ENCODE measurements at places on chromosomes 5 and 9.

- DNase-seq = no peak
Measured at GRCh38 chr9:103991698-103992097, 102.4 kb upstream of the SMC2 start.

- DNase-seq = no peak
Measured at GRCh38 chr5:173420108-173420507, 91.9 kb upstream of the STC2 start.

DNA sequence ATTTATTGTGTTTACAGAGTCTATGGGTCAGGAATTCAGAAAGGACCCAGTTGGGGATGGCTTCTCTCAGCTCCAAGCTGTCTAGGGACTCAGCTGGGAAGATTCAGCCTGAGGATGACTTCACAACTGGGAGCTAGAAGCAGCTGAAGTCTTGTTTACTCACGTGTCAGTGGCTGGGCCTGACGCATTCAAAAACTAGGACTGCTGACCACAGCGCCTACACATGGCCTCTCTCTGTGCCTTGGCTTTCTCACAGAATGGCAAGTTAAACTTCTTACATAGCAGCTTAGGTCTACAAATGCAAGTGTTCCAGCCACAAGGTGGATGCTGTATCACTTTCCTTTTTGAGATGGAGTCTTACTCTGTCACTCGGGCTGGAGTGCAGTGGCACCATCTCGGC is 16.3 kb upstream of the PPP2CA start:
- DNase-seq = no peak

GRCh38 chr5:30183795-30184194 is 1009.7 kb upstream of the CDH6 start:
- DNase-seq = no peak

DNA sequence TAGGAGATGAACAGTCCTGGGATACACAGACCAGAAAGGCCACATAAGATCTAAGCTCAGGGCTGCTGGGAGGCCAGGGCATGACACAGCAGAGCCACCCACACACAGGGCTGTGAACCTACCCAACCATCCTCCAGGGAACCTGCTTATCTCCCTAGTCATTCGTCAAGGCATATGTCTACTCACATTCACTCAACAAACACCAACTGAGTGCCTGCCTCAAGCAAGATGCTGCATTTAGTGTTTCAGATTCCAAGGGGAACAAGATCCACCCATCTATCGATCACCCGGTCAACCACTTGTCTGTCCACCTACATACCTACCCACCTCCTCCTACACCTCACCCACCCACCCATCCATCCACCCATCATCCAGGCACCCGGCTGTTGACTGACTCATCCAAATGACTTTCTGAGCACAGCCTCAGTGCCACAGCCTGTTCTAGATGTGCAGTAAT is 1.9 kb downstream of the DPM2 start:
- peak; percentile 41 for DNase-seq

- DNase-seq = no peak
Measured at GRCh38 chr5:146048994-146049703, 56.2 kb downstream of the PLAC8L1 start.

DNA sequence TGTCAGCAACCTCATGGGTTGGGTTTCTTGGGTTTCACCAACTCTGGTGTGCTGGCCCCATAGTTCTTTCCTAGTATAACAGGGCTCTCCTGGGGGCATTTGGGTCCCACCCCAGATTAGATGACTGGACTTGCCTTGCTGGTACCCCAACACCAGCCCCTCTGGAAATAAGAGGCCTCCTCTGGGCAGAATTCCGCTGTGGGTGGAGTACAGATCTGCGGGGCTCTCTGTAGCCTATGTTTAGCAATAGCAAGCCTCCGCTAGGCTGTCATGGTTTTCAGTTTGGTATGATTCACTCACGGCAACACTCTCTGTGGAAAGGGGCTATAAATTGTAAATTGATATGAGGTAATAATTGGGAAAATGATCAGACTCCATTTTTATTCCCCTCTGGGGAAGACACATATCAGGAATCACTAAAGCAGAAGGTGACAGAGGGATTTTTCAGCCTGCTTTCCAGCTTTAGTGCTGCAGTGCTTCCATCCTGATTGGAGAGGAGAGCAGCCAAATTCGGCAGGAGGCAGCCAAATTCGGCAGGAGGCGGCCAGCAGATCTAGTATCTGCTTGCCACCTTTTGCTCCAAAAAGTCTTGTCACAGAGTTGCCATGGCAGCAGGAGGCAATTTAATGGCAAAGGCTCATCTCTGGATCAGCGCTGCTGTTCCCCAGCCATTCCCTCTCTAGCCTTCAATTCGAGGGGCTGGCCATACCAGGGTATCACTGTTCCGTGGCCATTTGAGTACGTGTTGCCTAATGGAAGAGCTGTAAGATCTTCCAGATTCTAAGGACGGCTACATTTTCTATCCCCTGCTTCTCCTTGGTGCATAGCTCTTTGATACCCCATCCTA is 84.6 kb downstream of the SLC44A1 start:
- DNase-seq = no peak

GRCh38 chr9:135404451-135405144 is 75.0 kb upstream of the PPP1R26 start:
- DNase-seq = no peak

DNA sequence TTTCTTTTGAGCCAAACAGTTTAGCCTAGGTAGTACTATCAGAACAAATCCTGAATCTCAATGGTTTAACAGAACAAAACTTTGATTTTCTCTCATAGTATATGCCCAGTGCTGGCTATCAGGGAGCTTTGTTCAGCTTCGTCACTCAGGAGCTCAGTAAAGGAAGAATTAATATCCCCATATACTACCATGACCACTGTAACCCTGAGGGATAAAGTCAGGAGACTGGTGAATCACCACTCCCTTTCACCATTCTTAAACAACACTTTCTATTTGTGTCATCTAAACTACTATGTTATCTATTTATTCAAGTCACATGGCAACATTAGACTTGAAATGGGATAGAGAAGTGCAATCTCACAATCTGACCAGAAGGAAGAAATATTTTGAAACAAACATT is 522.6 kb upstream of the COX7C start:
- DNase-seq = no peak

Measured in stimulated activated CD4-positive, alpha-beta T cell treated with anti-CD3 and anti-CD28 coated beads, Interleukin-2, amount 100 ng/mL, for 4 hours (primary cell).